Breast epithelium (tissue), 4 donors: ENCODE measurements at places on chromosomes 6 and 20.

- H3K27me3 ChIP-seq, result no peaks in the 10 kb centered on the region
- no peak for DNase-seq
- H3K4me1 ChIP-seq, result no peaks in the 10 kb centered on the region
- H3K4me3 ChIP-seq, result no peak overlapping the region
These were observed 67.1 kb upstream of the ZNFX1 start for GRCh38 chr20:49344975-49345374.

- no peaks in the 10 kb centered on the region for H3K4me1 ChIP-seq
- DNase-seq, result no peak
- no peaks in the 10 kb centered on the region for H3K36me3 ChIP-seq
- H3K4me3 ChIP-seq, result no peak overlapping the region
- no peak overlapping the region for H3K27ac ChIP-seq
These were observed 46.3 kb downstream of the PPP1R14C start for GRCh38 chr6:150189122-150189521.

DNA sequence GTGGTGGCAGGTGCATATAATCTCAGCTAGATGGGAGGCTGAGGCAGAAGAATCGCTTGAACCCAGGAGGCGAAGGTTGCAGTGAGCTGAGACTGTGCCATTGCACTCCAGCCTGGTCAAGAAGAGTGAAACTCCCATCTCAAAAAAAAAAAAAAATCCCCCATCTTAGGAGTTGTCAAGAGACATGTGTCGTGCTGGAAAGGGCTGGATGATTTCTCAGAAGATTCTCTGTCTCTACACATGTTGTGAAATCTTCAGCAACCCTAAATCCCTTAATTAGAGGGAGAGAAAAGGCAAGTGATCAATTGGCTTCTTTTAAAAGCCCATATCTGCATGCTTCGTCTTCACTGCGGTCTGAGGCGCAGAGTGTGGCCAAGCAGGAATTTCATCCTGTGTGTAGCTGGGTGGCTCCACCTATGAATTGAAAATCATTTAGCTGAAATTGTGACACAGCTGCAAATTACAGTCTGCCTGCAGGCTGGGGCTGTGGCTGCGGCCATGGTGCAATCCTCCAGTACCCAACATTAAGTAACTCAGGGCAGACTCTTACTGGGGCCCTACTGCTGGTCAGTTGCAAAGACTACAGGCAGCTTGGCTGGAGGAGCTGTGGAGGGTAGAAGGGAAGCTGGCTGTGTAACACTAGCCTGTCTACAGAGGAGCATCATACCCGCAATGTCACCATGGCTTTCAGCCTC lies 3.2 kb upstream of the TGM3 start:
- H3K4me3 ChIP-seq, result no peak overlapping the region
- no peaks in the 10 kb centered on the region for H3K36me3 ChIP-seq
- no peaks in the 10 kb centered on the region for H3K27me3 ChIP-seq
- no peaks in the 10 kb centered on the region for H3K4me1 ChIP-seq
- no peak overlapping the region for H3K27ac ChIP-seq
- DNase-seq, result no peak

DNA sequence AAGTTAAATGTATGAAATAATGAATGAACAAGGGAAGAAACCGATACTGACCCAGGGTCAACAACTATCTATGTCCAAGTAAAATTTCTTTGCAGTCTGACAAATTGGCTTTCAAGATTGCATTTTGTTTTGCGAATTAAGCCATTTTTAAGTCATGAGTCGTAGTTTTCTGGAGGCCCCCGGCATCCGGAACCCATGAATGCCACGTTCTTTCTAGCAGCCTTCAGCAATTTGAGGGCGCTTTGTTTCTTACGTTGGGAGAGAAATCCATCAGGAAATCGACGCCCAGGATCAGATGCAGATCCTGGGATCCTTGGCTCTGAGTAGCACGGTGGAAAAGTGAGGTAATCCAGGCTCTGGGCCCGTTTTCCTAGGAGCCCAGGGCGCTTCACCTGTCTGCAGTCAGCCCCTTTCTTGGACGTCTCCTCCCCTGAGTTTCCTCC lies 309 bp upstream of the ABRACL start:
- H3K4me3 ChIP-seq, result peak overlapping the region; percentile 100
- no peaks in the 10 kb centered on the region for H3K27me3 ChIP-seq

- DNase-seq, result no peak
- no peaks in the 10 kb centered on the region for H3K4me1 ChIP-seq
- peak within 1 kb of the TSS; percentile 66 for H3K4me3 ChIP-seq
- H3K36me3 ChIP-seq, result no peaks in the 10 kb centered on the region
- H3K27ac ChIP-seq, result peak within 1 kb of the TSS; percentile 48
- no peaks in the 10 kb centered on the region for H3K27me3 ChIP-seq
These were observed at the start of gene DOK5 for GRCh38 chr20:54475334-54476168. Gene DOK5 (plus strand): TSS chr20:54475593. CDS start chr20:54475947, 354 bp downstream.

DNA sequence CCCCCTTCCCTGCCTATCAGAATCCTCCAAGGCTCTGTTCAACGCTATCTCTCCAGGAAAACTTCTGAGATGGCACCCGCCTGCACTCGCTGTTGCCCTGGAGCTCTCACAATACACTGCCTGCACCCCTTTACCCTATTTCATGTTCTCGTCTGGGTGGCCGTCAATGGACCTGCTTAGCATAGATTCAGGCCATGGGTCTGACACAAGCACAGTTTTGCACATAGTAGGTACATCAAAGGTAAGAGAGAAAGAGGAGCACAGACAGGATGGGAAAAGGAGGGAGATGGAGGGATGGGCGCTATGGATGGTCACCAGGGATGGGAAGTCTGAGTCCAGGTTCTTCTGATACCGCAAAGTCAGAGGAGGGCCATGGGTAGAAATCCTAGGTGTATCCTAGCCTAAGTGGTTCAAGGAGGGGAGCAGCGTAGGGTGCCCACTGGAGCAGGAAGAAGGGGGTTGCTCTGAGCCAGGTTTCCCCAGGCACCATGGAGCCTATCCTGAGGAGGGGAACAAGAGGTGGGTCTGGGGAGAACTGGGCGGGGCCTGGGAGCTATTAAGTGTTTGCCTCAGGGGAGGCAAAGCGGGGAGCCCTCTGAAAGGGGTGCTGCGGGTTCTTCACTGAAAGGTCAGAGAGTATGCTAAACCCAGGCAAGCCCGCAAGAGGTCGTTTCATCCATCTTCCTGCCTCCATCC lies 89.3 kb downstream of the MRPL14 start:
- no peak for DNase-seq
- no peaks in the 10 kb centered on the region for H3K27me3 ChIP-seq
- H3K4me3 ChIP-seq, result no peak overlapping the region
- no peaks in the 10 kb centered on the region for H3K36me3 ChIP-seq
- H3K27ac ChIP-seq, result no peak overlapping the region

DNA sequence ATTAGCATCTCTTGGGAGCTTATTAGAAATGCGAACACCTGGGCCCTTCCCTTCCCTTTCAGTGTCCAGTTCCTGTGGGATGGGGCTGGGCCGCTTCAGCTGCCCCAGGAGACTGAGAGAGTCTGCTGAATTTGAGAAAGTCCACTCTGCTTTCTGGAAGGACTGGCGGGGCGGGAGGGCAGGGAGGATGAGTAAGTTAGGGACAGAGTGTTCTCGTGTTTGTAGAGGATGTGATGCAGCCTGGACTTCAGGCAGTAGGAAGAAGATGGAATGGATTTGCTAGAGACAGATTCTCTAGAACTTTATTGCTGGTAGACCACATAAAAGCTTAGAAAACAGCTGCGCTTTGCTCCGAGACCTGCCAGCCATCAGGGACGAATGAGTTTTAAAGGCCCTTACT lies 1.1 kb upstream of the TULP4 start:
- H3K4me3 ChIP-seq, result no peak overlapping the region
- no peak overlapping the region for H3K27ac ChIP-seq
- H3K27me3 ChIP-seq, result no peaks in the 10 kb centered on the region
- no peak for DNase-seq

- H3K36me3 ChIP-seq, result no peaks in the 10 kb centered on the region
- H3K27me3 ChIP-seq, result no peaks in the 10 kb centered on the region
- no peaks in the 10 kb centered on the region for H3K4me1 ChIP-seq
- H3K4me3 ChIP-seq, result no peak overlapping the region
- H3K27ac ChIP-seq, result no peak overlapping the region
These were observed 108.7 kb upstream of the SIRPA start for GRCh38 chr20:1786486-1786885.

DNA sequence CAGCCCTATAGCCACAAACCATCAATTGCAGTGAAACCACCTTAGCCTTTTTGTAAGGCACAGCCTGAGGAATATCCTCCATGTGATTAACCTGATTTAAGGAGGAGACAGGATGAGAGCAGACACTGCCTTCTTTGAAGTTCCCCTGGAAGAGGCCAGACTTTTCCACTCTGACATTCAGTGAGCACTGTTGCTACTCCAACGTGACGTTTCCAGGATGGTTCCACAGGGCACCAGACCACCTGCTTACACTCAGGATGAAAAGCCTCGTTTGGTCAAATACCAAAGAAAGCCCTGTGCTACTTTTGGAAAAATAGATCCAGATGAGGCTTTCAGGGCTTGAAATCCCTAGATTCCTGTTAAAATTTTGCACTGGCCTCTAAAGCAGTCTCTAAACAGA lies 1102.1 kb upstream of the FLRT3 start:
- H3K36me3 ChIP-seq, result no peaks in the 10 kb centered on the region
- H3K4me3 ChIP-seq, result no peak overlapping the region
- H3K4me1 ChIP-seq, result no peaks in the 10 kb centered on the region

DNA sequence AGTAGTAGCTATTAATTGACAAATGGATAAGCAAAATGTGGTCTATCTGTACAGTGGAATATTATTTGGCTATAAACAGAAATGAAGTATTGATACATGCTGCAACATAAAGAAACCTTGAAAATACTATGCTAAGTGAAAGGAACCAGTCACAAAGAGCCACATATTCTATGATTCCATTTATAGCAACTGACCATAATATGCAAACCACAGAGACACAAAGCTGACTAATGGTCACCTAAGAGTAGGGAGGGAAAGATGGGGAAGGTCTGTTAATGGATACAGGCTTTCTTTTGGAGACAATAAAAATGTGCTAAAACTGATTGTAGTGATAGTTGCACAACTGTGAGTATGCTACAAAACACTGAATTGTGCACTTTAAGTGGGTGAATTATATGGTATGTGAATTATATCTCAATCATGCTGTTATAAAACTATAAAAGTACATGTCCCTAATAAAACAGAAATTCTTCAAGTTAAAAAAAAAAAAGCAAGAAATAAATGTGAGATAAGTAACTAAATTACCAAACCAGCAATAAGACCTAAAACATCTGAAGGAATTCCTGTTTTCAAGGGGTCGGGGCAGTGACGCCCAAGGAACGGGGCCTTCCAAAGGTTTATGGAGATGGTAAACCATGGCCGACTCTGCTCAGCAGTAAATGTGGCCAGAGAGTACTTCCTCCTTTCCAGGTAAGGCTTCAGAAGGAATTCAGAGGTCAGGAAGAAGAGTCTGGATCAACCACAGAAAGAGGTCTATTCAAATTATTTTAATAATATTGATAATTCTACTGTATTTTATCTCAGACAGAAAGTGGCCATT lies 75.4 kb downstream of the ARHGAP18 start:
- H3K27me3 ChIP-seq, result no peaks in the 10 kb centered on the region
- H3K36me3 ChIP-seq, result no peaks in the 10 kb centered on the region
- no peak overlapping the region for H3K27ac ChIP-seq
- DNase-seq, result no peak
- no peak overlapping the region for H3K4me3 ChIP-seq
